ENCODE measurements at places on chromosomes 5 and 9. TPM values are rescaled to one million over a fixed set of nuclear protein-coding genes. Genes with fewer than 3 reads are reported as not detected.

- DNase-seq: no peak
Observed at GRCh38 chr9:108058135-108058814, 568.7 kb upstream of the KLF4 start.

DNA sequence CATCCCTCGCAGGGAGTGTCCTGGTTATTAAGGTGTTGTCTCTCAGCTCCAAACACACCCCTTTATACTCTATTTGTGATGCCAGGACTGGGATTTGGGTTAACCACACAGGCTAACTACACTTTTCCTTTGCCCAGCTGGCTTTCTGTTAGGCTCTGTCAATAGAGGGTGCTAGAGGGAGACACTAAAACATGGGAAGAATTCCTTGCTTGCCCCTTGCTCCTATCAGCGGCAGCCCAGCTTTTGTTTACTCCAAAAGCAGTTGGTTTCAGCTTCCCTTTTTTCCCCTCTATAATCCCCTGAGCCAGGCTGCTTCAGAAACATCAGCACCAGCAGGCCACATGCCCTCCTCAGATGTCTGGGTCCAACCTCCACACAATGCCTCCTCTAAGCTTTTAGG lies 297.1 kb downstream of the KCTD16 start:
- no peak for DNase-seq

ITGA2 gene
- total RNA-seq: 0.13 TPM

DNA sequence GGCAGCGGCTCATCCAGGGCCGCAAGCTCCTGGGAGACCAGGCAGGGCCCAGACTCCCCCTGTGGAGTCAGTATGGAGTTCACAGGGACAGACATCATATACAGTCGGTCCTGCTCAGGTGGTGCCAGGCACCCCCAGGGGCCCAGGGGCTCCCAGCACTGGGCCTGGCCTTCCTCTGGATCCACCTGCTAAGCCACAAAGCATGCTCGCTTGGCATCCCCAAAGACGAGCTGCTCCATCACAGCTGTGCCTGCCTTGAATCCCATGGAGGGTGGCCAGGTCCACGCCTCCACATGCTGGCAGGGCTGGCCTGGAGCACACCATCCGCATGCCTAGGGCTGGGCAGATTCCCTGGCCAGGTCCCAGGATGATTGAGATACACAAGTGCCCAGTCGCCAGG lies 4.6 kb downstream of the BICD2 start:
- DNase-seq: no peak

ZBTB26 gene
- 8.1 TPM for total RNA-seq

- no peak for DNase-seq
Observed at GRCh38 chr9:135227641-135228251, 140.3 kb downstream of the OLFM1 start.

GRCh38 chr5:78523314-78524193 lies 125.0 kb downstream of the LHFPL2 start:
- DNase-seq: no peak

GLDC gene
- total RNA-seq: 117 TPM

OR1J2 gene
- total RNA-seq: not detected

SVEP1 gene
- total RNA-seq: 0.03 TPM

DNA sequence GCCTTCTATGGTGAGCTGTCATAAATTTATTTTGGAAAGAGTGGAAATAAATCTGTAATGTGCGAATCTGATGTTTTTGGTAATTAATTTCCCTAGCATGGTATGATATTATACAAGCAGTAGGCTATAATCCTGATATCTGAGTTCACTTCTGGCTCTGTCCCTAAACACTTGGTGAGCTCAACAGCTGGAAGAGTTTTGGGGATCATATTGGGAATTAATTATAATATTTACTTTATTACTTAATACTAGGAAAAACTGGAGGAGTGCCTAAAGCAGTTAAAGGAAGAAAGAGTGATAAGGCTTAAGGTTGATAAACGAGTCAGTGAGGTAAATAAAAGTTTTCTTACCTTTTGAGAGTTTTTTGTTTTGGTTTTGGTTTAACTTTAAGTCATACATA lies 26.8 kb downstream of the CEP78 start:
- no peak for DNase-seq

GRCh38 chr5:73288803-73289720 lies 116.1 kb downstream of the TMEM174 start:
- no peak for DNase-seq

NFIB gene
- total RNA-seq: 0.18 TPM

DNA sequence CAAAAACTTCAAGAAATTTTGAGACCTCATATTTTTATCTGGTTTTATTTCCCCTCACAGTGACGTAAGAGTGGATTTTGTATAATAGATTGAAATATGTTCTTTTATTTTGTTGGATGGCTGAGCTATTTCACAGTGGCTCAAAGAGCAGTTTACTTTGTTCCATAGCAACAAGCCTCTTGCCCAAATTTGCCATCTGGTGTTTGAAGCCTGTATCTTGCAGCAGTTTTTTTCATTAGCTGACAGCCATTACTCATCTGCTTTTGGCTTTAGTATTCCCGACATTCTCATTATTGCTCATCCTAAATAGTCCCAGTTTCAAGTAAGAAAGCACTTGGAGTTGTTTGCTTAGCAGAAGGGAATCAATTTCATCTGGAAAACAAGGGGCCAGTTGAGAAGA lies 36.3 kb downstream of the GDA start:
- DNase-seq: no peak

GRCh38 chr5:22258139-22258538 lies 595.0 kb downstream of the CDH12 start:
- DNase-seq: no peak

DNA sequence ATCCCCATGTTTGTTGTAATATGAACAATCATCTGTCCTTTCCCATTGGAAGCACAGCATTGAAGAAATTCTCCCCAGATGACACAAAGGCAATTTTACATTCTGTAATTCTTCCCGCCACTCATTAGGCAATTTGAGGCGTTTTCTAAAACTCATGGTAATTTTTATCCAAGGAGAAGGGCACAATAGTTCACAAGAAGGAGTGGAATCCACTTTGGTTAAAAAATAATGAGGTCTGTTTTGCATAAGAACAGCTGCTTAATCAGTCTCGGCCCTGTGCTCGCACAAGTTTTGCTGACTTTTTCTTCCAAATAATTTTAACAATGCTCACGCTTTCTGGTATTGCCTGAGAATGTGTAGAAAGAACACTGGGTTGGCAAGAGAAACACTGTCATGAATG lies 94.0 kb downstream of the CAVIN4 start:
- no peak for DNase-seq

DNA sequence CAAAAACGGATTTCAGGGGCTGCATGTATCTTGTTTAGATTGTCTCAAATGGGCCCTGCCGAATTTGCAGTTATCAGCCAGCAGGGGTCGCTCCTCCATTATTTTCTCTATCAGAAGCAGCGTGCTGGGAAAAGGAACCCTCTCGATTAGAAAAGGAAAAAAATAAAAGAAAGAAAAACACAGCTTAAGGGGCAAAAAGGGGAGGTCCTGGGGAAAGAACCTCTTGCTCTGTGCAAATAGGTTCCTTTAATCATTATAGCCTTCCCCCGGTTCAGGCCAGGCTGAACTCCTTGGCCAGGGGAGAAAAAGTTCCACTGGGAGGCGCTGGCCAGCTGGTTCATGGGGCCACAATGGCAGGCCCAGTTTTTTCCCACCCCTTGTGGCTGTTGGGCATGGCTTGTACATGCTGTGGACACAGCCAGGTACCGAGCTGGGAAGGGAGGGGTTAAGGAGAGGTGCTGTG lies 25.0 kb upstream of the CAPSL start:
- DNase-seq: no peak

PTPRD gene
- 0.05 TPM for total RNA-seq

PAEP gene
- total RNA-seq: not detected

- no peak for DNase-seq
Observed at GRCh38 chr5:18630458-18631045, 996.3 kb downstream of the TAF11L14 start.

C5orf52 gene
- total RNA-seq: not detected

SLC36A2 gene
- total RNA-seq: not detected

- no peak for DNase-seq
Observed at GRCh38 chr9:133369933-133370332, 5.9 kb downstream of the SURF4 start.

- DNase-seq: no peak
Observed at GRCh38 chr9:129312251-129313122, 134.4 kb upstream of the IER5L start.

All from GM12878 (cell line).